HCT116 (cell line): ENCODE measurements at places on chromosomes 5 and 9. TPM values are rescaled to one million over a fixed set of nuclear protein-coding genes. Genes with fewer than 3 reads are reported as not detected.

- H3K4me3 ChIP-seq = no peak overlapping the region
- no peaks in the 10 kb centered on the region for H3K4me1 ChIP-seq
- no peak for DNase-seq
- H3K27ac ChIP-seq = no peak overlapping the region
Measured at GRCh38 chr5:79050498-79050897, 19.0 kb downstream of the DMGDH start.

- H3K27me3 ChIP-seq = no peaks in the 10 kb centered on the region
- no peaks in the 10 kb centered on the region for H3K4me1 ChIP-seq
- H3K36me3 ChIP-seq = no peaks in the 10 kb centered on the region
- no peak overlapping the region for H3K27ac ChIP-seq
- no peak overlapping the region for H3K4me3 ChIP-seq
- DNase-seq = no peak
Measured at GRCh38 chr5:126851501-126852011, 74.6 kb downstream of the LMNB1 start.

- no peak overlapping the region for H3K4me3 ChIP-seq
- no peaks in the 10 kb centered on the region for H3K36me3 ChIP-seq
- peaks cover 13% of the 10 kb centered on the region; the same call in 1 of the 2 replicates for H3K27me3 ChIP-seq
- no peak overlapping the region for H3K27ac ChIP-seq
Measured at GRCh38 chr9:70932097-70932496, 189.3 kb downstream of the TRPM3 start.

Gene CCDC69
- total RNA-seq = 4.3 TPM

GRCh38 chr5:7857926-7858632, 7.1 kb upstream of the CFAP90 start:
- no peak overlapping the region for H3K27ac ChIP-seq
- peaks cover 5% of the 10 kb centered on the region; the same call in 1 of the 2 replicates for H3K36me3 ChIP-seq
- no peak for DNase-seq

- H3K4me3 ChIP-seq = no peak overlapping the region
- H3K27me3 ChIP-seq = peaks cover 51% of the 10 kb centered on the region
- H3K4me1 ChIP-seq = no peaks in the 10 kb centered on the region
- no peaks in the 10 kb centered on the region for H3K36me3 ChIP-seq
- H3K27ac ChIP-seq = no peak overlapping the region
- no peak for DNase-seq
Measured at GRCh38 chr5:66597183-66597757, 1.1 kb downstream of the MAST4 start.

- DNase-seq = no peak
- no peak overlapping the region for H3K4me3 ChIP-seq
- H3K27ac ChIP-seq = no peak overlapping the region
- no peaks in the 10 kb centered on the region for H3K4me1 ChIP-seq
- no peaks in the 10 kb centered on the region for H3K27me3 ChIP-seq
- H3K36me3 ChIP-seq = no peaks in the 10 kb centered on the region
Measured at GRCh38 chr5:25669645-25670401, 1025.0 kb upstream of the CDH10 start.

DNA sequence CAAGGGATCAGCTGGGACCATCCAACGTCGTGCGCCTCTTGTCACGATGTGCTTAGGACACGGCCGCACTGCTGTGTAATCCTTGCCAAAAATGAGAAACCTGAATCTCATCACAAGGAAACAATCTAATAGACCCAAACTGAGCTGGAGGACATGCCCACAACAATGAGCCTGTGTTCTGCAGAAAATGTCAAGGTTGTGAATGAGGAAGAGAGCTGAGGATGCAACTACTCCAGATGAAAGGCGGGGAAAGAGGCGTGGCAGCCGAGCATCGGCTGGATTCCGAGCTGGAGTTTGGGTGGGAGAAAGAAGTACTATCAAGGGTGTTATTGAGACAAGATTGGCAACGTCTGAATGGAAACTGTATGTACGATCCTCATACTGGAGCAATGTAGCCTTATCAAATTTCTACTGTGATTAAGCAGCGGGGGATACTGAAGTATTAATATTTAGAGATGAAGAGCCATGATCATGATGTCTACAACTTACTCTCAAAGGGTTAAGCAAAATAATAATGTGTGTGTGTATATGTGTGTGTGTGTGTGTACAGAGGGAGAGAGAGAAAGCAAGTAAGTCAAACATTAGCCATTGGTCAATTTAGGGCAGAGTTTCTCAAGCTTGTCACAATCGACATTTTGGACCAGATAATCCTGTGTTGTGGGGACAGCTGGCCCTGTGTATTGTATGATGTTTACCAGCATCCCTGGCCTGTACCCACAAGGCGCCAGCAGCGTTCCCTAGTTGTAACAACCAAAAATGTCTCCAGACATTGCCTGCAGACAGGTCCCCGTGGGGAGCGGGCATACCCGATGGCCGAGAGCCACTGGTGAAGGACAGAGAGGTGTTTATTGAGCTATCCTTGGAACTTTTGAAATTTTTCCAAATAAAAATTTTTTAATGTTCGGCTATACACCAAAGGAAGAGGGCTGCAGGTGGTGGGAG, 46.5 kb downstream of the DUSP1 start:
- no peak overlapping the region for H3K27ac ChIP-seq
- H3K4me3 ChIP-seq = no peak overlapping the region
- H3K27me3 ChIP-seq = no peaks in the 10 kb centered on the region
- H3K4me1 ChIP-seq = no peaks in the 10 kb centered on the region
- DNase-seq = no peak

DNA sequence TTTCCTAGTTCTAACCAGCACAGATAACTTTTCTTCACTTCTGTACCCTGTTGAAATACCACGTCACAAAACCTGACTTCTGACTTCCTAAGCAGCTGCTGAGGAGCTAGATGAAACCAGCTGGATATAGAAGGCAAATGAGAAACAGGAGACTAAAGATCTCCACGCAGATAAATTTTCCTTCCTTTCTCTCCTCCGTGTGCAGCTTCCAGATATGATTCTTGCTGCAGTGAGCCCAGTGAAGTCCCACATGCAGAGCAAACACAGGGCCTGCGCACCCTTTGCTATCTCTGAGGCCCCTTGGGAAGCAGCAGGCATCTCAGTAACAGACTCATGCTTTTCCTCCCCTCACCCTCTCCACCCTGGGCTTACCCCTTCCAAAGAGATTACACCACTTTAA, 1638.3 kb downstream of the MAT2B start:
- no peaks in the 10 kb centered on the region for H3K4me1 ChIP-seq
- H3K4me3 ChIP-seq = no peak overlapping the region
- H3K27me3 ChIP-seq = no peaks in the 10 kb centered on the region
- no peaks in the 10 kb centered on the region for H3K36me3 ChIP-seq
- DNase-seq = no peak

Gene YIPF5
- total RNA-seq = 44.5 TPM

DNA sequence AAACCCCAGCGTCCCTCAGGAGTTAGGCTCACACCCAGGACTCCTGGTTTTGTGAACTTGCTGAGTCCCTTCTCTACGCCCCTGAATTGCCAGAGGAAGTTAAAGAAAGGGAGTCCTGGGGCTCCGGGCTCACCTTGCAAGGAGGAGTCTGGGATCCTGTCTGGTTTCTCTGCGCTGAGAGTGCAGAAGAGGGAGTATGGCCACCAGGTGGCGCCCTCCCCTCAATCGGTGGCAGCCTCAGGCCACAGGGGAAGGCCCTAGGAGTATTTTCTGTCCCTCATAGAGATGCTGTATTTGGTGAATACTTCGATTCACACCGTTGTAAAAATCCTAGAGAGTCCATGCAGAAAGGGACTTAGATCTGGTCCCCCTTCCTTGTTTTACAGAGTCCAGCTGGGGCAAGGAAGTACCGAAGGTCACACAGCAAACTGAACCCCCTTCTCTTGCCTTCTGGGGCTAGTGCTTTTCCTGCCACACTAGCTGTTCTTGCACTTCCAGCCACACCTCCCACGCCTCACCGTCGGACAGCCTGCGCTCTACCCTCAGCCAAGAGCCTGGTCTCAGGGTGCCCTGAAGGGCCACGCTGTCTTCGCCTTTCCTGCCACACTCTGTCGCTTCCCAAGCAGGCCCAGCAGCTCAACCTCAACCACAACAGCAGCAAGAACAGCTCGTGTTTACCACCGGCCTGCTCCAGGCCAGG, 10.2 kb downstream of the HAND1 start:
- H3K36me3 ChIP-seq = no peaks in the 10 kb centered on the region
- peaks cover 5% of the 10 kb centered on the region for H3K4me1 ChIP-seq
- no peak overlapping the region for H3K4me3 ChIP-seq

Gene SLC27A6
- total RNA-seq = 7.9 TPM

Gene LHX3
- total RNA-seq = not detected

DNA sequence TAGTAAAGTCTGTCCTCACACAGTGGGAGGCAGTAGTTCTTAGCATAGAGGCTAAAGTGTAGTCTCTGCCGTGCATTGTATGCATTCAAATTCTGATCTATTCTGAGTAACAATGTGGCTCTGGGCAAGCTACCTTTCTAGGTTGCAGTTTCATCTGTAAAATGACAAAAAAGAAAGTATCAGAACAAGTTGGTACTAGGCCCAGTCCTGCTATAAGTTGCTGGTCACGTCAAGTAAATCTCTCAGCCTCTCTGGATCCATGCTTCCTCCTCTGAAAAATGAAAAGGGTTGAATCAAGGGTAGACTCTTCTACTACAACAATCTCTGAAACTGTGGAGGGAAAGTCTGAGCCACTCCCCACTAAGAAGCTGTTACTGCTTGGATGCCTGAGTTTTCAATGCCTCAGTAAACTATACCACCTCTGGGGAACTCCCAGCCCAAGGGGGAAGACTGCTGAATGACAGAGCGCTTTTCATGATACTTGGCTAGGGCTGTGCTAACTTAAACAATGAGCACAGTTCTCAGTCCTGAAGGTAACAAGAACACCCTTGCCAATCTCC, 34.5 kb upstream of the SPARC start:
- no peaks in the 10 kb centered on the region for H3K27me3 ChIP-seq
- no peak for DNase-seq
- H3K36me3 ChIP-seq = no peaks in the 10 kb centered on the region
- H3K4me3 ChIP-seq = no peak overlapping the region
- no peak overlapping the region for H3K27ac ChIP-seq
- H3K4me1 ChIP-seq = no peaks in the 10 kb centered on the region

GRCh38 chr9:114677418-114677817, 4.6 kb downstream of the TEX48 start:
- no peak overlapping the region for H3K4me3 ChIP-seq
- H3K27me3 ChIP-seq = no peaks in the 10 kb centered on the region

Gene IDNK
- total RNA-seq = 3.3 TPM
